ENCODE measurements at places on chromosomes 11 and 22. TPM values are rescaled to one million over a fixed set of nuclear protein-coding genes. Genes with fewer than 3 reads are reported as not detected.
A peak's percentile ranks its signal among the peaks of the same experiment; 100 is the strongest.

GRCh38 chr11:83319346-83319745 lies 33.2 kb upstream of the CCDC90B start:
- DNase-seq = no peak

- no peak for DNase-seq
Observed at GRCh38 chr22:22968366-22968765, 80.8 kb downstream of the IGLL5 start.

The HEPHL1 gene
- total RNA-seq = not detected

- no peak for DNase-seq
Observed at GRCh38 chr11:6648501-6648900, 7.1 kb downstream of the DCHS1 start.

The DDI1 gene
- total RNA-seq = not detected

GRCh38 chr11:79438631-79439409 lies 2.0 kb downstream of the TENM4 start:
- no peak for DNase-seq

The SLC37A2 gene
- 0.71 TPM for total RNA-seq

- peak; percentile 48 for DNase-seq
Observed at GRCh38 chr22:38872831-38873248, 824 bp upstream of the CBX6 start.

DNA sequence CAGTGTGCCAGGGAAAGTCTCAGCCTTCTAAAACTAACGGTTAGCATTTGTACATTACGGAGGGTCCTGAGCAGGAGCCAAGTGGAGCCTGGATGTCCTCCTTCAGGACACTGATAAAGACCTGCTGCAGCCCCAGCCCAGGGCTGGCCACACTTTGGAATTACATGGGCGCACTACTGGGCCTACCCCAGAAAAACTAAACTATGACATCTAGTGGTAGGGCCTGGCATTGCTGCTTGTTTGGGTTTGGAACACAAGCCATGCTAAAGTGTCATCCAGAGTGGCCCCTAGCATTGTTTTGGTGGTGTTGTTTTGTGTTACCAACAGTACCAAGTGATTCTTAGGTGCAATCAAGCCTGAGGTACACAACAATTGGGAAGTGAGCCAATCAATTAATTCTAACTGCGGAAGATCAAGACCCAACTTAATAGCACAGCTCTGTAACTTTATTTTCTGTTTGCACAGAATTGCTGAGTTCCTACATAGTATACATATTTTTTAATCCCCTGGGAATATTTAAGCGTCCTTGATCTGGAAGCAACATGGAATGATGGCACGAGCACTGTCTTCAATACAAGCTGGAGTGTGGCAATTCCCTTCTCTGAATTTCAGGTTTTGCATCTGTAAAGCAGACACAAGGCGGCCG lies 340.7 kb downstream of the LARGE1 start:
- DNase-seq = peak; percentile 35

DNA sequence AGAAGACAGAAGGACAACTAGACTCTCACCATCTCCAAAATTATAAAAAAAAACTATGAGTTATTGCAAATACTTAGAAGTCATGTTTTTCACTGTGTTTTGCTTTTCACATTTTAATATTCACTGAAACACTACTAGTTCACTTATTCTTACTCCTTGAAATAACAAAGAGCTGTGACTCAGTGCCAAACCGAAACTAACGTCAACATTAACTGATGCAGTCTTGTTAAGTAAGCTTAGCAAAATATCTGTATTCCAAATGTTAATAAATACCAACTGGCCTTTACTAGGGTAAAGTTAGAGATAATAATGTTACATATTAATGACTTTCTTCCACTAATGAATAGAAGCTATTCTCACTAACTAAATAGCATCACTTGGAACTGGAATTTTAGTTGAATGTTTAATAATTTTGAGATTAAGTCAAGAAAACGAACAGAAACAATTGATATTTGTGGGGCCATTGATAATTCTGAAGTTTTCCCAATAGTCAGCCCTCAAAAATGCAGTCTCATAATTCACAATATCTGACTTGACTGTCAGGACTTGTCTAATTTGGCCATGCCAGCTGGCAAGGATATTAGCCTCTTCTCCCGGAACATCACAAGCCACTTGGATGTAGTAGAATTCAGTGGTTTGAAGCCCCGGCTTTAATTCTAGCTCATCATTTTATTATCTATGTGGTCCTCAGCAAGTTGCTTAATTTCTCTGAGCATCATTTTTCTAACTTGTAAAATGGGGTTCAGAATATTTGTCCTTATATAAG lies 230.1 kb upstream of the DDI1 start:
- DNase-seq = no peak

The FOLR3 gene
- total RNA-seq = not detected

DNA sequence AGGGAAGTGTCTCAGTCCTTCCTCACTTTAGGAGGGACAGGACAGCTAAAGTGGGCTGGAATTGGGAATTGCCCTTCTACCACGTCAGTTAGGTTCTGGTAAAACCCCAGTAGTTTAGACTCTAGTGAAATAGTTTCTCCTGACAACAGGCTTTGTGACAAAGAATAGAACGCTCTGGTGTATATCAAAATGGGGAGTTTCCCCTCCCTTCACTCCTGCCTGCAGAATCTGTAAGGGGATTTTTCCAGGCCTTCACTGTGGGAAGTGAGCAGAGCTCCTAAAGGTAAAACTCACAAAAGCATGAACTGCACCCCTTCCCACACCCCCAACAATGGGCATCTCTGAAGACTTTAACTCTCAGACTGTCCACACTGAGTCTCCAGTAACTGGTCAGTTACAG lies 460.9 kb upstream of the LRRC4C start:
- DNase-seq = no peak

The XNDC1N gene
- total RNA-seq = 9.5 TPM

The MIEF1 gene
- 54.3 TPM for total RNA-seq

DNA sequence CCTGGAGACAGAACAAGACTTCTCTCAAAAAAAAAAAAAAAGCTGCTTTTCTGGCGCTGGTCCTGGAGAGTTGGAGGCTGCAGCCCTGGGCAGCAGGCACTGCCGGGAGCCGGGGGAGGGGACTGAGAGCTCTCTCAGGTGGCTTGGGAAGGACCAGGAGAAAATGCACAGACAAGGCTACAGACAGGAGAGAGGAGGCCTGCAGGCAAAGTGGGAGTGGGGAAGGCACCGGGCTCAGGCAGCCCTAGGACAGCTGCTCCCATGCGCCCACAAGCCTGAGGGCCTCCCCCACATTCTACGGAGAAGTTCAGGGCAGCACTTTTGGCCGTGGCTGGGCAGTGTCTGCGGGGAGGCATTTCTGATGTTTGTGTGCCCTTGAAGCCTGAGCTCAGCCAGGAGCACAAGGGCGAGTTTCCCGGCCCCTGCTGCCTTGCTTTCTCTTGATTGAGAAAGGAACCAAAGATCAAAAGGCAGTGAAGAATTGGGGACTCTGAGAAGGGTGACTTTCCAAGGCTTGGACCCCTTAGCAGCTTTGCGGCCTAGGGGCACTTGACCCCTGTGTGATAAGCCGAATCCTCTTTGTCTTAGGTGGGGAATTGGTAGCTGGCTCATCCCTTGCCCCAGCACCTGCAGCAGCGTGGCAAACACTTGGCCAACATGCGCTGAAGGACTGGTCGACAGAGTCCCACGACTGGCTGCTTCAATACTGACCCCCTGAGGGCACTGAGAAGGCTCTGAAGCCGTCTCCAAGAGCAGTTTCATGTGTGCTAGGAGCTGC lies 35.3 kb downstream of the PPM1F start:
- no peak for DNase-seq

Measured in K562 (cell line).